ENCODE measurements at places on chromosomes 7 and 10.

DNA sequence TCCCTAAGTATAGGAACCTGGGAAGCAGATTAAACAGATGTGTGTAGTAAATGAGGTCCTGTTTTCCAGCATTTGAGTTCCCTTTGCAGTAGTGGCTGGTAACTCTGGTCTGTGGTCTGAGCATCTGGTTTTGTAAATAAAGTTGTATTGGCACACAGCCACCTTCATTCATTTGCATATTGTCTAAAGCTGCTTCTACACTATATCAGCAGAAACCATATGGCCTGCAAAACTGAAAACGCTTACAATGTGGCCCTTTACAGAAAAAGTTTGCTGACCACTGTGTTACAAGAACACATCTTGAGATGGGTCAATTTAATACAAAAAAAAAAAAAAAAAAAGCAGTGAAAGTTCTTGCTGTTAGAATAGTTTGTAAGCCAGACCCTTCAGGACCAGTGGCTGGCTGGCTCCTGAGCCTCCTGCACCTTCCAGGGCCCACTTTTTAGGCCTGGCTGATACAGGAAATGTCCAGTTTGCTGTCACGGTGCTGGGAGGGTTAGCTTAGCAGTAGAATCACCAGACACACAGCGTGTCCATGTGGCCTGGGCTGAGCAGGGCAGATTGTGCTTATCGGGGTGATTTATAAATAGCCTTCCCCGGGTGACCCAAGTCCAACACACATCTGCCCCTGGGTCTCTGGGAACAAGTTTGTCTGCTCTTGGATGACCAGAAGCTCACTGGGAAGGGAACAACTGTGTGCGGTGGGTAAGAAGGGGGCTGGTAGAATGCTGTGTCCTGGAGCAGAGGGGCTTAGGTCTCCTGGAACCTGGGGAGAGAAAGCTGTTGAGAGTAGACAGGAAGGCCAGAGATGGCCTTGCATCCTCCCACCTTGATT is 1.4 kb downstream of the C10orf71 start:
- DNase-seq, result no peak

GRCh38 chr10:106182542-106182941 is 982.0 kb downstream of the SORCS1 start:
- no peak for DNase-seq

GRCh38 chr10:122980209-122981065 is at the start of gene PSTK:
PSTK (plus strand) TSS chr10:122980401; CDS start chr10:122980480, 79 bp downstream.
- DNase-seq, result peak; percentile 93

- DNase-seq, result no peak
Observed at GRCh38 chr10:63150745-63151144, 17.6 kb downstream of the NRBF2 start.

GRCh38 chr10:29176845-29177832 is 111.7 kb upstream of the LYZL1 start:
- DNase-seq, result no peak

DNA sequence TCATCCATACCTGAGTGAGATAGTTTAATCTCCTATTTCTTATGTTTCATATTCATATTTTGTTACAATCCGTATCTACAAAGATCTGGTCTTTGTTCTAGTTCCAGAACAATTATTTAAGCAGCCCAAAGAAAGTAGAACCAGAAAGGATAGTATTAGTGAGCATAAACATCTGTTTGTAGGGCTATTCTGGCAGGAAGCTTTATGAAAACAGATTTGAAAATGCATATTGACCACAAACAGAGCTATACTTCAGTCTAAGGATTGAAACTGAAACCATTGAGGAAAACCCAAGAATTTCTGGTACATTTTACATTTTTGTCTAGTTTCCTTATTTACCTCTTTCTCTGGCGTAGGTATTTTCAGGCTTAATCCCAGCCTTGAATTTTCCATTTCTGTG is 28.1 kb downstream of the LRGUK start:
- no peak for DNase-seq

DNA sequence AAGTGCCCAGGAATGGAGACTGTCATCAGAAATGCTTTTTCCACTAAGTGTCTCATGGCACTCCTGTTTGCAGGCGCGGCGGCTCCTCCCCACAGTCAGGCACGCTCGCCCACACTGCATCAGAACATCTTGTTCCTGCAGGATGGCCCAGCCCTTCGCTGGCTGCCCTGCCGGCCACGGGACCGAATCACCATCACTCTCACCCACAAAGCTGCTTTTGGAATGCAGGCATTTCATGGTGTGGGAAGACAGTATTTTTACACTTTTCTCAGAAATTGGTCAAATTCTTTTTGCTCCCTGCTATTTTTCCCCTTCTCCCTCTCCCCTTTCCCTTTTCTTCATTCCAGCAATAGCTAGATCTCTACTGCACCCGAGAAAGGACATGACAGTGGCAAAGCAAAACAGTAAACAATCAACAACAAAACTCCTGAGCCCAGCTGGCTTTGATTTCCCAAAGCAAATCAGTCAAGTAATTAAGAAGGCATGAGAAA is 176.1 kb upstream of the TNS3 start:
- DNase-seq, result no peak

DNA sequence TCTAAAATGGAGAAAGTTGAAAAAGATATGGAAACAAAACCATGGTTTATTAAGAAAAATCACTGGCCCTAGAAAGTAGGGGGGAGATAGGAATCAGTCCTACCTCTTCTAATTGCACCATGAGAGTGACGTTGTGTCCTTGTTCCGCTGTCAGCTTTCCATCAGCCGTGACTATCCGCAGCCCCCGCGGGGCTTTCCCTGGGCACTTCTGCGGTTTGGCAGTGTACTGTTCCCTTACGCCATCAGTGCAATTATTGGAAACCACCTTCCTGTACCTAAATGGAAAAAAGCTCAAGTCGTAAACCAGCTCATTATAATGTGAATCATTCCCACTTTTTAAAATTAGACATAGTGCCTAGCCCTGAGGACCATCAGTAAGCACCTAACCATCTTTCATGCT is 512.2 kb downstream of the SORCS1 start:
- DNase-seq, result no peak

DNA sequence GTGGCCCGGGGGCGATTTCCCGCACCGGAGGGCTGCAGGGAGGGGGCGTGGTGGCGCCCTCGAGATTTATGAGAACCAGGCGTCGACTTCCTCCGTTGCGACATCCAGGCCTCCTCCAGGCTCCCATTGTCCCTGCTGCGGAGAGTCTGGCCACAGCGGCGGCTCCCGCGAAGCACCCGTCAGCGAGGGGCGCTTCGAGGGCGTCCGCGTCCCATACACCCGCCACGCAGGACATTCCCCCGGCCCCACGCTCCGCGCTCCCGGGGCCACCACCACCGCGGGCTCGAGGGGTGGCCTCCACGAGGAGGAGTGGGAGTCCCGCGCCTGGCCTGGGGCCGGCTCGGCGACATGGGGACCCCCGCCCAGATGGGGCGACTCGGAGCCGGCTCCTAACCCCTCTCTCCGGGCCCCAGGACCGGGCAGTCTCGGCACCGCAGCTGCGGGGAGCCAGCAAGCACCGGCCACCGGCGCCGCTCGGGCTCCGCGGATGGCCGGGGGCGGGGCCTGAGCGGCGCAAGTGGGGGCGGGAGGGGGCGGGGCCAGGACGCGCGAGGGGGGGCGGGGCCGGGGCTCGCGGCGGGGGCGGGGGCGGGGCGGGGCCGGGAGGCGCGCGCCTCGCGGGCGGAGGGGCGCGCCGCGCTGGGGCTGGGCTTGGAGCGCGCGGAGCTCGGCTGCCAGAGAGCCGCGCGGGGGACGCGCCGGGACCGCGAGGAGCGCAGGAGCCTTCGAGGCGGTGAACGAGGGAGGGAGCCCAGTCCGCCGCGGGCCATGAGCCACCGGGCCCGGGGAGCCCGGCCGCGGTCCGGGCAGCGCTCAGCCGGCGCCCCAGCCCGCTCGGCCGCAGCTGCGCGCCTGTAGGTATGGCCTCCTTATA is at the start of gene SH2B2:
Gene SH2B2 (plus strand): TSS at position 632 of the 874 bp plus-strand sequence. CDS start 13,683 bp downstream, outside the sequence.
- DNase-seq, result peak; percentile 33

DNA sequence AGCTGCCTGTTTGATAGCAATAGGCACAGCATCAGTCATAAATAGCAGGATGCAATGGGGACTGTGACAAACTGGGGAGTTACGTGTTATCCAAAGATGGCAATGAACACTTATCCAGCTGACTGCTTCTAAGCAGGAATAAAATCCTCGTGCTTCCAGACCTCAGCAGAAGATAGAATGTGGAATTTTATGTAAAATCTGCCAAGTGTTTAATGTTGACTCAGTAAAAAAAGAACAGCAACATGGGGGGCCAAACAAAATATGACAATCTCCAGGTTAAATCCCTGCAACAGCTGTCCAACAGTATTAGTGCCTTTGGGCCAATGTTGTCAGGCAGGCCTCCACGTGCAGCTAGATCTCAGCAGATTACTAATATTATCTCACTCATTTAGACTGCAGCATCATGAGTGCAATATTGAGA is 127.3 kb downstream of the SEMA3C start:
- no peak for DNase-seq

- DNase-seq, result no peak
Observed at GRCh38 chr7:7173956-7174632, 8.2 kb upstream of the C1GALT1 start.

DNA sequence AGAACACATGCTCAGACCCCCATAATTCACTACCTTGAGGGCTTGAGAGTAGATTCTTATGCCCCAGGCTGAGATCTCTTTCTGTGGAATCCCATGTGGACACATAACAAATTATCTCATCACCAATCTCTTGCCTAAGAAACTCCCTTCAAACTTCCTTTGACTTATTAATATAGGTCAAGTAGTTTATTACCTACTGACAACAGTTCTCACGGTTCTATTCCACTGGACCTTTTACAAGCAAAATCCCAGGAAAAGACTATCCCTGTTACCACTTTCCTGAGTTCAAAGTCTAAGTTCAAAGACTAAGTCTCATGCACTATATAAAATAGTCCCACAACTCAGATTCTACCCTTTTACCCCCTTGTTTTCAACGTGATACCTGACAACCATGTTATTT is 754.7 kb downstream of the SUGCT start:
- DNase-seq, result no peak

- no peak for DNase-seq
Observed at GRCh38 chr7:27082171-27082570, 13.6 kb downstream of the HOXA1 start.

DNA sequence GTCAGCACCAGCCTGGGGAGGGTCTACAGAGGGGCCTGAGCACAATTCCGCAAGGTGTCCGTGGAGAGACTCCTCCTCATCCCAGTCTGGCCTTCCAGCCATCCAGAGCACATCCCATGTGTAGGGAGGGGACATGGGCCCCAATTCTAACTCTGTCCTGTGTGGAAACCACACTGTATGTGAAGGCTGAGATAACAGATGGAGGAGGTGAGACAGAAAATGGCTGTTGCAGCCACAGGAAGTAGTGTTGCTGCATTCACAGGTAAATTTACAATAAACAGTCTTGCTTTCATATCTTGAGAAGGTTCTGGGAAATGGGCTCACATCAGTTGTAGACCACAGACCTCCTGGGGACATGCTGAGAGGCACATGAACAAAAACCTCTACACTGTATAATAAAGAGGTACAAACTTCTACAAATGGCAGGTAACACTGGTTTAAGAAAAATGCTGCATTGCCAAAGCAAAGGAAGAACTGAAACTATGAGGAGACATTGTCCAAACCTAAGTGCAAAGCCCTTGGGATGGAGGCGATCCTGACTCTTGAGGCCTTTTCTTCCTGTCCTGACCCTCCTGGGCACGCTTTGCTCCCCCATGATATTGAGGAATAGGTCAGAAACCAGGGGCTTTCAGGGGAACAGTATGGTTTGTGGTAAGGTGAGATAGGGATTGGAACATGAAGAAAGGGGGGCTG is 21.6 kb upstream of the GIMAP2 start:
- DNase-seq, result no peak

- DNase-seq, result no peak
Observed at GRCh38 chr10:132539431-132539839, 1.8 kb downstream of the INPP5A start.

GRCh38 chr7:43533801-43534479 is 49.0 kb upstream of the STK17A start:
- DNase-seq, result no peak

DNA sequence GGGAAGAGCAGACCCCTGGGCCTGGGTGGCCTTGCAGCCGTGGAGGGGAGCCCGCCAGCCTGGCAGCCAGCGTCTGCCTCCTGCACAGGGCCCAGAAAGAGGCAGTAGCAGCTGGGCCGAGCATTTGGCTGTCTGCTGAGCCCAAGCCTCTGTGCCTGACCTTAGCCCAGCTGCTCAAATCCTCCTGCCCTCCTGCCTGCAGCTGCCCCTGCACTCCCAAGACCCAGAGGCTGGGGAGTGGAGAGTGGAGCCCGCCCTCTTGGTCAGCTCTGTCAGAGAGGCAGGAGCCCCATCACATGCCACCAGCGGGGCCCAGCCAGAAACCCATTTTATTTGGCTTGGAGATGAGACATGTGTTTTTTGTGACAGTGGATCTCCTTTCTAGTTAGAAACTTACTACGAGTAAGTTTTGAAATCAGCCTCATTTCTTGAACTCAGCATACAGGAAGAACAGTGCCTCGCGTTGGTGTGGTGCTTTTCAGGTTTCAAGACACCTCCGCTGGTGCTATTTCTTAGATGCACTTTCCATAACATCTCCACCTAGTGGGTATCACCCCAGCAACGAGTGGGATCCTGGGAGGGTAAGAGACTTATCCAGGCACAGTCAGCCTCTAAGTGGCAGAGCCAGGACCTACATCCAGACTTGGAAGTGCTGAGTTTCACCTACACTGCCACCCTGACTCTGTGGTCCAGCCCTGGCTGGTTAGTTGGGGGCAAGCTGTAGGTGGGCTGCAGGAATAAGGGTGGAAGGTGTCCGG is 477.1 kb downstream of the RPS24 start:
- DNase-seq, result peak; percentile 31
